NCI-H2081 treated with DMSO at 0.1 percent for 48 hours (cell line): ENCODE measurements at places on chromosomes 1 and 21.
A peak's percentile ranks its signal among the peaks of the same experiment; 100 is the strongest.

GRCh38 chr21:42336054-42336453, 14.7 kb downstream of the TFF2 start:
- no peak for DNase-seq

DNA sequence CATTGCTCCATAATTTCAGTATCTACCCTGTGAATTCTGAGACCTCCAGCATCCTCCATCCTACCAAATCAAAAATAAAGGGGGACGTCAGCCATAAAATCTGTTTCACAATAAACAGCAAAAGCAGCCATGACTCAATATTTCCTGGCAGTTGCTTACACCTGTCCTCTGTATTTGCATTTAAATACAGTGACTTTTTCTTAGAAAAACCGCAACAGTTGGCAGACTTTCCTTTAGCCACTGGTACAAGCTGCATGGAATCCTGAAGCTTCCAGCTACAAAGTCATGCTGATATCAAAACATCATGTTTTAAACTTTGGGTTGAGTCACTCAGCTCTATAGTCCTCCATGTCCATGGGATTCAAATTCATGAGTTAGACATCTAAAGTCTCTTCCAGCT, 278.0 kb upstream of the KAZN start:
- no peak for DNase-seq

DNA sequence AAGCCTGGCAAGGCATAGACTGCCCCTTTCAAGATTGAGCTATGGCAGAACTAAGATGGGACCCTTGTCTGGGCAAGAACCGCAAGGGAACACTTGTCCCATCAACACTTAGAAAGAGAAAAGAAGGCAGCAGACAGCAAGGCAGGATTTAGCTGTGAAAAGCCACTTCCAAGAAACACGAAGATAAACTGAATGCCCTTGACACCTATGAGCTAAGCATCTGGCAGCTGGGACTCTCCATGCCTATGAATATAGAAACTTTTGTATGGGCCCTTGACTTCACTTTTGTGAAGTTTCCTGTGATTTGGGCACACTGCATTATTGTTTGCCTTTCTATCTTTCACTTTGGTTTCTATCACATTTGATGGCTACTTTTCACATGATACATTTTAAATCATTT, 24.9 kb upstream of the CACNA1E start:
- DNase-seq: no peak

DNA sequence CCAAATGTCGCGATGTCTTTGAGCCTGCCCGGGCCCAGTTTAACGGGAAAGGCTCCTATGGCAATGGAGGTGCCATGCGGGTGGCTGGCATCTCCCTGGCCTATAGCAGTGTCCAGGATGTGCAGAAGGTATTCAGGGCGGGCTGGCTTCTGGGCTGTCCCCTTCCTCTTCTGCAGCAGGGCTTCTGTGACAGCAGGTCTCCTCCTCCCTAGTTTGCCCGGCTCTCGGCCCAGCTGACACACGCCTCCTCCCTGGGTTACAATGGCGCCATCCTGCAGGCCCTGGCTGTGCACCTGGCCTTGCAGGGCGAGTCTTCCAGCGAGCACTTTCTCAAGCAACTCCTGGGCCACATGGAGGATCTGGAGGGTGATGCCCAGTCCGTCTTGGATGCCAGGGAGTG, 3.0 kb downstream of the ADPRS start:
- no peak for DNase-seq

DNA sequence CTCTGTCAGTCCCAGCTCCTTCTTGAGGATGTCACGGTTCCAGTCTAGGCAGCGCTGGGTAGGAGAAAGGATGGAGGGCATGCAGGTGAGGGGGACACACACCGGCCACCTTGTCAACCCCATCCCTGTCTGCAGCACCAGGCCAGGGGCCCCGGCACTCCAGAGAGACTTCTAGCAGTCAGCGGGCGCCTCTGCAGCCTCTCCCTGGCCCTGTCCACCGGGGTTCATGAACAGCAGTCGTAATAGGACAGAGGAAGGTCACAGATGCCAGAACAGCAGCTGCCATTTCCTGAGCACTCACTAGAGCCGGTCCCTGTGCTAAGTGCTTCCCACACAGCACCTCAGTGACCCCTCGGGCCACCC, 16.3 kb upstream of the SDHB start:
- DNase-seq: no peak

DNA sequence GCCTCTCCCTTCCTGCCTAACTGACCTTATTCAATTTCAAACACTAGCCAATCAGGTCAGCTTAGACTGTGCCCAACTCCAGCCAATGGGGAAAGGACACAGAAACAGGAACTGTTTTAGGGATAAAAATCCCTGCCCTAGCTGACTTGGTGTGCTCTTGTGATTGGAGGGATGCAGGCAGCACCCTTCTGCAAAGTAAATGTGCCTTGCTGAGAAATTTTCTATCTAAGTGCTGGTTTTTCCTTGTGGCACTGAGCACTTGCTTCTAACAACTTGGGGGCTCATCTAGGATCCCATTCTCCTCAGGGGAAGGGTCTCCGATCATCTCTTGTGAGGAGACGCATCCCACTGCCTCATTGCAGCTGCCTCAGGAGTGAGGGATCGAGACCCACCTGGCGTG, 10.7 kb upstream of the CD2 start:
- no peak for DNase-seq

DNA sequence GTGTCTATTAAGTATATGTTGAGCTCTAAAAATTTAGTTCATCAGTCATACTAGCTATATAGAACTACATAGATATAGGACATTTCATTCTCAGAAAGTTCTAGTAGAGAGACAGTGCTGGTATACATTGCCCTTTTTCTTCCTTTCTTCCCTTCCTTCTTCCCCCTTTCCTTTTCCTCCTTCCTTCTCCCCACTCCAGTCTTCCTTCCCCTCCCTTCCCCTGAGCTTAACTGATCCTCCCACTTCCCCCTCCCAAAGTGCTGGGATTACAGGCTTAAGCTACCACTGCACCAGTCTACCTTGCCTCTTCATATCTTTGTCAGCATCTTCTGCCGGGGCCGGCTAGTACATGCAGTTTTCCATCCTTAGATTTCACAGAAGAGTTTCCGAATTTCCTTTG, 12.1 kb downstream of the THRAP3 start:
- no peak for DNase-seq

GRCh38 chr1:178580876-178581275, 68.0 kb downstream of the TEX35 start:
- no peak for DNase-seq

- peak; percentile 31 for DNase-seq
Measured at GRCh38 chr1:149977345-149977744, 33.2 kb downstream of the OTUD7B start.

GRCh38 chr1:110477445-110477957, 26.6 kb downstream of the PROK1 start:
- DNase-seq: no peak

DNA sequence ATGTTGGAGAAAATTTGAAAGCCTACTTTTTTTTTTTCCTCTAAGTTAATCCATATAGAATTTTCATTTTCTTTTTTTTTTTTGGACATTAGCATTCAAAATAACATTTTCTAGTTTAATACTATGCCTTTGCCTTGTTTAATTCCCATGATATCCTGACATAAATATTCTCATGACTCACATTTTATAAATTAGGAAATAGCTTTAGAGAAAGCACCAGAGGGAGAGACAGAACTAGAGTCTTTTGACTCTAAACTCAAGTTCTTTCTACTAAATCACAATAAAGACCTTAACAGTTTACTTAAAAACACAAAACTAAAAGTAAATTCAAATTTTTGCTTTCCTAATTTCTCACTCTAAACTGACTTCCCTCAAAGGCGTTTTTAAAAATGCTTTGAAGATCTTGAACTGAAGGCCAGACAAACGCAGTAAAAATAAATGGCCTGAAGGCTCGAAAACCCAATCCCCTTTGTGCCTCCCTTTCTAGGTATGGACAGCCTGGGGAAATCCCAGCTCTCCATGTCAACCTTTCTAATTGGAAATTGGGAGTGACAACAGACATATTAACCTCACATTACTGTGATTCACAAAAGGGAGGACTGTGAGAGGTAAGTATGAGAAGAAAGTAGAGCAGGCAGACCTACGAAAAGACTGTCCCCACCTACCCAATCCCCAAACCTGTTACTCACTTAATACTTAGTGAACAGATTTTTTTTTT, 104.6 kb downstream of the ENAH start:
- DNase-seq: no peak

DNA sequence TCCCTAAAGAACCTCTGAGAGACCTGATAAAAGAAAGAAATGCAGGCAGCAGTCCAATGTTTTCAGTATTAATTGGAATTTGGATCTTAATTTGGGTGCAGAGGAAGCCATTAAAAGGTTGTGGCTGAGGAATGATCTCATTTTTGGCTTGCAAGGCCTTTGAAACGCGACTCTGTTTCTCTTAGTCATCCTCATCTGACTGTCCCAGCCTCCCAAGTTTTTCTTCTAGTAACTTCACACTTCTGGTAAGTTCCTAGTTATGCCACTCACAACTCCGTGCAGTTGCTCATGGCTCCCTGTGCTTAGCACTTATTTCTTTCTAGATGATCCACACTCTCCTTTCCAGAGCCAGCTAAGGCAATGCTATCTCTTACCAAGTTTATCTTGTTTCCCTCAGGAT, 147.4 kb upstream of the USP24 start:
- no peak for DNase-seq

DNA sequence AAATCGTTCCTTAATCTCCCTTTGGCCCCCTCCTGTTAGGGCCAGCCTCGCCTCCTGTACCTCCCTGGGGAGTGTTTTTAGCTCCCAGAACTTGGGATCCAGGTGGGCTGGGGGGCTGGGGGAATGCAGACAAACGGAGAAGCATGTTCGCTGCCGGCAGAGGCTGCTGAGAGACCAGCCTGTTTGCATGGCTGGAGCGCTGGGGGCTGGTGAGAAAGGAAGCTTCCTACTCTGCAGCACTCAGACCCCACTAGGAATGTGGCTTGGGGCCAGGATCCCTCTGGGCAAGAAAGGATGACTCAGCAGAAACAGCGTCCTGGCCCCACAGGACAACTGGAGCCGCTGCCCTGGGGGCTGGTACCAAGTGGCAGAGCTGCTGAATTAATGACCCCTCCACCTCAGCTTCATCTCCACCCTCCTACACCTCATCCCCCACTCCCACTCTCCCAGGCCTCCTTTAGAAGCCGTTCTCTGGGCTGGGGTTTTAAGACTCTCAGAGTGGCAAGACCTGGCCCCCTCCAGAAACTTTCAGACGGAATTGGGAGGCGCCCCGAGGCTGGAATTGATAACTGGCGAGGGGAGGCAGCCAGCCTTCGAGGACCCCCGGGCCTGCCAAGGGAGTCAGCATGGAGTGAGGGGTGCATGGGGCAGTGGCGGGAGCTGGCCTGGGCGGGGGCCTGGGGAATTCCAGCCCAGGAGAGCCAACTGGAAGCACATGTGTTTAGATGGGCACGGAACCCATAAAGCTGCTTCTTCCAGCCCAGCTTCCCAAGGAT, 28.5 kb upstream of the EPS8L3 start:
- DNase-seq: peak; percentile 3

- DNase-seq: no peak
Measured at GRCh38 chr1:163797816-163798215, 476.1 kb downstream of the NUF2 start.

DNA sequence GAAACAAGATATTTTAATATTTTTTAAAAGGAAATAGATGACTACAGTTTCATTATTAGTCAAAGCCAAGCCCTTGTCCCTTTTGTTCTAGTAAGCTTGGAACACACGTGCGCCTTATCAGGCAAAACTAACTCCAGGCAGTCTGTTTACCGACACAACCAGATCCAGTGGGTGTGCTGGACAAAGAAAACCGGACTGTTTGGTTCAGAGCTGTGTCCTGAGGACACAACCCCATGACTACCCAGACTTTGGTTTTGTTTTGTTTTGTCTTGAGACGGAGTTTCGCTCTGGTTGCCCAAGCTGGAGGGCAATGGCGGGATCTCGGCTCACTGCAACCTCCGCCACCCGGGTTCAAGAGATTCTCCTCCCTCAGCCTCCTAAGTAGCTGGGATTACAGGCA, 13.9 kb upstream of the RHOU start:
- DNase-seq: no peak

- DNase-seq: no peak
Measured at GRCh38 chr1:235902677-235903542, 36.2 kb upstream of the LYST start.

- DNase-seq: no peak
Measured at GRCh38 chr1:109615879-109616278, 3.5 kb downstream of the GNAT2 start.

GRCh38 chr21:46636550-46637285, 1.2 kb downstream of the PRMT2 start:
- no peak for DNase-seq

DNA sequence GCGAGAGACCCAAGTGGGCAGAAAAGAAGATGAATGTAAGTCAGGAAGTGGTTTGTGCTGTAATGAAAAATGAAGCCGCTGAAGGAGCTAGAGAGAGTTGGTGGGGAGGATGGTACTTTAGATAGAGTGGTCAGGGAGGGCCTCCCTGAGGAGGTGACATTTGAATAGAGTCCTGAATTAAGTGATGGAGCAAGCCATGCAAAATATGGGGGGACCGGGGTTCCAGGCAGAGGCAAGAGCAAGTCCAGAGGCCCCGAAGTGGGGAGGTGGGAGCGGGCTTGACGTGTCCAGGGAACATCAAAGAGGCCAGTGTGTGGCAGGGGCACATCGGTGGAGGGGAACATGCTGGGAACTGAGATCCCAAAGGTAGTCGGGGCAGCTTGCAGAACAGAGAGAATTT, 43.1 kb downstream of the OPRD1 start:
- DNase-seq: no peak

- no peak for DNase-seq
Measured at GRCh38 chr1:204591473-204592090, 75.4 kb downstream of the MDM4 start.

- no peak for DNase-seq
Measured at GRCh38 chr1:115712911-115713609, 55.5 kb downstream of the CASQ2 start.

GRCh38 chr1:52659851-52660596, 27.1 kb downstream of the SHISAL2A start:
- DNase-seq: no peak

- DNase-seq: no peak
Measured at GRCh38 chr1:198671136-198671535, 32.3 kb downstream of the PTPRC start.

- peak; percentile 32 for DNase-seq
Measured at GRCh38 chr1:65108025-65108642, 39.9 kb upstream of the AK4 start.
